ENCODE measurements at places on chromosomes 2 and 18. TPM values are rescaled to one million over a fixed set of nuclear protein-coding genes. Genes with fewer than 3 reads are reported as not detected.

GRCh38 chr2:232854082-232854481 is 16.0 kb upstream of the SNORC start:
- peak; percentile 84 for DNase-seq

DNA sequence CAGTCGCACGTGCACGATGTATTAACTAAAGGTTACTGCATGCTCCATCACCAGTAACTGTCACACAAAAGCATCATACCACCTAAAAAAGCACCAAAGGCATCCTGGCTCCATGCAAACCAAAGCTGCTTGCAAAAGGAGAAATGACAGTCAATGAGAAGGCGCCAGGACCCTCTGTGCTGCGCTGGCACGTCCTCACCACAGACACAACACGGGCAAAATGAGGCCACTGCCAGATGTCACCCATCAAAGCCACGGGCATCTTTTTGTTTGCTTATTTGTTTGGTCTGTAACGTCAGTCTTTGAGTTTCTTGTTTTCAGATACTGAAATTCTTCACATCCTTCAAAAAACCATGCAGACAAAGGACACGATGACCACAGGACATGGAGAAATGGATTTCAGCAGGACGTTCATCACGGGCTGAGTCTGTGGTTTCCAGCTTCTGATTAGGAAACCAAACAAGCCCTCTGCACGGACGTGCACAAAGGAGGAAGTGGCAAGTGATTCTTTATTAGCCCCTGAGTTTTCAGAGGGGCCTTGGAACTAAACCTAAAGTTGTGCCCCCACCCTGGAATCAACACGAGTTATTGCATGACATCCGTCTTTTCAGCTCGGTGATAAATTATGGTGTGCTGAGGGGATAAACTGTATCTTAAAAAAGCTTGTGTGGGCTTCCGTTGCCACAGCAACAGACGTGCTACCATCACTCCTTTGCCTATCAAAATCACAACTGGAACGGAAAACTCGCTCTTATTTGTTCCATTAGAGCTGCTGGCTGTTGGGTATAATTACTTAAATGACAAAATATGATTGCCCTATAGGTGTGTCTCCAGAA is 181.8 kb downstream of the EIPR1 start:
- no peak for DNase-seq

Gene NTSR2
- not detected for total RNA-seq

DNA sequence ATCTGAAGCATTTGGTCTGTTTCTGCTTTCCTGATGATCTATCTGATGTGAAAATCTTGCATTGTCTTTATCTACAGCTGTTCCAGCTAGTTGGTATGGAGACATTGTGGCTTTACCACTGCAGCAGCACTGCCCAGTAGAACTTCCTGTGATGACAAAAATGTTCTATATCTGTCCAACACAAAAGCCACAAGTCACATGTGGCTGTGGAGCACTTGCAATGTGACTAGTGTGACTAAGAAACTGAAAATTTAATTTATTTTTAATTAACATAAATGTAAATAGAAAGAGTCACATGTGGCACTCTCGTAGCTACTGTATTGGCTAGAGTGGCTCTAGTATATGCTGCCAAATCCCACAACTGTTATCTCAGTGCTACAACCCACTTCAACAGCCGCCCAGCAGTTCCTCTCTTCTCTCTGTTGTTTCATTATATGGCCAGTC is 425.7 kb downstream of the SETBP1 start:
- no peak for DNase-seq

DNA sequence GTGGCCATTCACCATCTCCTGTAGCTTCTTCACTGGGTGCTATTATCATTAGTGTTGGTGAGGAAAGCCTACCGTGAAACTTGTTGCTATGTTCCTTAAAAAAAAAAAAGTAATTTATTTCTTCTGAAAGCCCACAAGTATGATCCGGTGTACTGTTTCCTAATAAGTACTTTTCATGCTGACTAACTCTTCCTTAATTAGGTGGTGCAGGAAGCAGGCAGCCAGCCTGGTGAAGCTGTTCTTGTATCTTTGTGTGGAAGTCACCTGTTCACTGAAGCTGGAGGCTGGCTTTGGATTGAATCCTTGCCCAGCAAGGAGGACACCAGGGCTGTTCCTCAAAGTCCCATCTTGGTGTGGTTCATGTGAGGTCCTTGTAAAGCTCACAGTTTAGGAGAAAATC is 321.7 kb upstream of the THSD7B start:
- DNase-seq: no peak

GRCh38 chr18:35271656-35272055 is 18.4 kb downstream of the ZSCAN30 start:
- DNase-seq: no peak

GRCh38 chr2:119228136-119228535 is 4.5 kb downstream of the STEAP3 start:
- DNase-seq: no peak

GRCh38 chr2:16392647-16393499 is 272.8 kb downstream of the CYRIA start:
- DNase-seq: no peak

GRCh38 chr2:219118504-219118903 is 42.1 kb downstream of the NHEJ1 start:
- DNase-seq: no peak

- no peak for DNase-seq
Measured at GRCh38 chr2:43774617-43775016, 778 bp downstream of the DYNC2LI1 start.

- no peak for DNase-seq
Measured at GRCh38 chr2:44301111-44301510, 25.8 kb downstream of the SLC3A1 start.

Gene GATA6
- 6.7 TPM for total RNA-seq

- no peak for DNase-seq
Measured at GRCh38 chr2:227780981-227781615, 32.5 kb upstream of the CCL20 start.

Gene MOGAT1
- total RNA-seq: not detected

- no peak for DNase-seq
Measured at GRCh38 chr2:12291303-12291702, 425.4 kb upstream of the TRIB2 start.

Gene GKN2
- total RNA-seq: not detected

Gene ATOH8
- 7.5 TPM for total RNA-seq

DNA sequence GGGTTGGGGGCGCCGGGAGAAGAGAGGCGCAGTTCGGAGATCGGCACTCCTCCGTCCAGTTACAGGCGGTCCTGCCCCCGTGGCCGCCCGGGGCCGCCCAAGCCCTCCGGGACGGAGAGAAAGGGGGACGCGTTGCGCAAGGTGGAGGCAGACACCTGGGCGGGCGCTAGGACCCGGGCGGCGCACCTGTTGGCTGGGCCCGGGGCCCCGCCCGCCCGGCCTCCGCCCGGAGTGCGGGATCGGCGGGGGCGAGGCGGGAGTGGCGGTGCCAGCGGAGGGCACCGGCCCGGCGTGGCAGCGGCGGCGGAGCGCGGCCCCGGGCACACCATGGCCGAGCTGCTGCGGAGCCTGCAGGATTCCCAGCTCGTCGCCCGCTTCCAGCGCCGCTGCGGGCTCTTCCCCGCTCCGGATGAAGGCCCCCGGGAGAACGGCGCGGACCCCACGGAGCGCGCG is at the start of gene SGPP2:
Gene SGPP2, plus strand, starts transcription at position 268 of the 453 bp plus-strand sequence. Its CDS starts 60 bp downstream, at position 328.
- DNase-seq: no peak

DNA sequence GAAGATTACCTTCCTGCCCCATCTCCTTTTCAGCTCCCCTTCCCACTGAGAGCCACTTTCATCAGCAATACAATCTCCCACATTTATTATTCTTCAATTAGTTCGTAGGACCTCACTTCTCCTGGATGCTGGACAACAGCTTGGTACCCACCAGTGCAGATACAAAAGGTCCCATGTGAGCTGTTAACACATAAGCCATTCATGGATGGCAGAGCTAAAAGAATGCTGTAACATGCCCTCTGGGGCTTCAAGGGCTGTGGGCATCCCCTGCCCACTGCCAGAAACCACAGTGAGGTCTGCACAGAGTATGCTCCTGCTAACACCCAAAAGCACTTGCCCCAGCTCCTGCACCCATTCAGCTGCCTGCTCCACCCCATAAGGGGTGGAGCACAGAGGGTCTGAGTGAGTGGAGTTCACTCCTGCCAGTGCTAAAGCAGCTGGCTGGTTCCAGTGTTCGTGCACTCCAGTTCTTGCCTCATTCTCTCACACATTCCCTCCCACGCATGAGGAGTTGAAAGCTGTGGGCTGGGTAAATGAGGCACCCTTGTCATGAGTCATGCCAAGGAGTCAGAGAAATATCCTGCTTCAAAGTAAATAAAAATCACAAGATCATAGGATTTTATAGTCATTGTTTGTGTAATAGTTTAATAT is 305.9 kb upstream of the TMEFF2 start:
- peak; percentile 75 for DNase-seq

GRCh38 chr2:157838442-157839161 is 37.5 kb downstream of the ACVR1 start:
- DNase-seq: peak; percentile 64

Gene KYNU
- 187 TPM for total RNA-seq

Gene FOXI3
- total RNA-seq: not detected

Gene AQP12A
- not detected for total RNA-seq

DNA sequence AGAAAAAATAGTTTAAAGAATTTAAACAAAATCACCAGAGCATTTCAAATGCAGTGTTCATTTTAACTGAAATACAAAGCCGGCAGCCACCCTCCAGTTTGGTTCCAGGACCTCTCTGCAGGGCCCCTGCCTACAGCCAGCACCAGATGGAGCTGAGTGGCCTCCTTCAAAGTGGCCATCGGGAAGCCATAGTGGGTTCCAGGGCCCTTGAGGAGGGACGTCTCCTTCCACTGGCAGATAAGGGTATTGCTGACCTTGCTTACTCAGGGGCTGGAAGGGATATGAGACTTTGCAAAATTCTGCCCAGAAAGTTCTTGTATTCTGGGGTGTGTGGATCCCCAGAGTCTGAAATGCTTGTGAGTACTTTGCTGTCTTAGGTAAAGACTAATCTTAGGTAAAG is 205.2 kb upstream of the APCDD1 start:
- no peak for DNase-seq

- DNase-seq: no peak
Measured at GRCh38 chr2:201647431-201647830, 4.1 kb upstream of the TMEM237 start.

GRCh38 chr2:46344706-46345105 is 47.5 kb downstream of the EPAS1 start:
- no peak for DNase-seq

GRCh38 chr18:52903857-52904256 is 563.9 kb downstream of the DCC start:
- DNase-seq: peak; percentile 14

- DNase-seq: no peak
Measured at GRCh38 chr2:105121434-105121833, 83.6 kb downstream of the MRPS9 start.

- DNase-seq: peak; percentile 20
Measured at GRCh38 chr18:22378672-22379282, 38.9 kb downstream of the CTAGE1 start.

Gene MAB21L4
- not detected for total RNA-seq

Gene CD8B2
- not detected for total RNA-seq

DNA sequence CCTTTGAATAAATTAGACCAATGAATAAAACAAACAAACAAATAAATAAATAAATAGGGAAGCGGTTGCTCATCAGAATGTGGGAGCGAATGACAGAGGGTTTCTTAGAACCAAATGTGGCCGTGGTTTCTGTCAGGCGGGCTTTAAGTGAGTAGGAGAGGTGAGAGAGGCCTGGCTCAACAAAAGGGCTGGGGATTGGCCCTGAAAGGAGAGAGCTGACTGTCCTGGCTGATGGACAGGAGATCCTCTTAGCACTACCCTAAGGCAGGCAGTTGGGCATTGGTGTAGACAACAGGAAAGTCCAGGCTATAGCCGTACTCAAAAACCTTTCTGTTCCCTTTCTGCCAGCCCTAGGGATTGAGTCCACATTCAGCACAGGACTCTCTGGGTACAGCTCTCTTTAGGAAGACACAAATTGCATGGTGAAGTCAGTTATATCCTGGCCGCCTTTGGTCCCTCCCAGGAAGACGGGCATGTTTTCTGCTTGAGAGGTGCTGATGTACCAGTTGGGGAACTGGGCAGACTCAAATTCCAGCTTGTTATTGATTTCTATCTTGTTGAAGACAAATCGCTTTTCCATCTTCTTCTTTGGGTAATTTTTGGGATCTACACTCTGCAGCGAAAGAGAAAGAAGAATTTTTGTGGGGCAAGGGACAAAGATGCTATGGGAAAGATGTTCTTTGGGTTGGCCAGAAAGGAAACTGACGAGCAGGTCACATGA is 6.5 kb downstream of the IL1B start:
- no peak for DNase-seq

Gene NPAS2
- 113 TPM for total RNA-seq
